NAMALWA (cell line): ENCODE measurements at places on chromosomes 7 and 10.

- no peak for DNase-seq
Measured at GRCh38 chr10:14425034-14425433, 94.3 kb upstream of the FRMD4A start.

GRCh38 chr10:95791425-95791979, 35.5 kb downstream of the ENTPD1 start:
- DNase-seq = no peak

DNA sequence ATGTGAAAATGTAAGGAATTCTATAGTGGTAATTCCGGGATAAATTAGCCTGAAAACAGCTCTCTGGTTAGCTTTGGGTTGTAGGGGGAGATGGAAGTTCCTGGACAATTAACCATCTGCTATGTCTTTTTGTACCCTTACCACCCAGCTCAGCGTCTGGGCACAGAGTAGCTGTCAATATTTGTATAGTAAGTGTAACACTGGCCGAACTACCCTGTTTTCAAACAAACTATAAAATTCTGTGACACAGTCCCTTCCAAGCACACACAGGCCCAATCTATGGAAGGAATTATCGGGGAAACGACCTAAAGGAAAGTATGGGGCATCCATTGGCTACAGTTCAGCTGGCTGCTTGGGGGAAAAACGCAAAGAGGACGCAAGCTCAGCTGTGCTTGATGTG, 869 bp upstream of the LHFPL3 start:
- no peak for DNase-seq

- DNase-seq = no peak
Measured at GRCh38 chr7:130148561-130148960, 56.6 kb downstream of the TMEM209 start.

GRCh38 chr10:77939561-77940001, 13.0 kb upstream of the DLG5 start:
- no peak for DNase-seq

GRCh38 chr7:70657571-70657970, 474.4 kb upstream of the GALNT17 start:
- no peak for DNase-seq

DNA sequence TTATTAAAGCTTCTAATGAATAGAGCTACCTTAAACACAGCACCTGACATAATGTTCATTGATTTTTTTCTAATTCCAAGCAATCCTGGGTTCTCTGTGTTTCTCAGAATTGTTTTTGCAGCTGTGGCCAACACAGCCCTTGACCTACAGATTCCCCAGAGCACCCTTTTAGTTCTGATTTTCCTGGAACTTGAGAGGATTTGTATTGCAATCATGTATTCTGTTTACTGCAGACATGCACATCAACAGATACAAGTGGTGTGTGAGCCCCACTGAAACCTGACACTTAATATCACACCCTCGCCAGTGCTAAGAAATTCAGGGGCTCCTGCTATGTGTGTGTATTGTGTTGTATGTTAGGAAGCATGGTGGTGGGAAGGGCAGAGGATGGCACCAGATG, 344.2 kb upstream of the POM121L12 start:
- DNase-seq = no peak
